GM23248 (cell line): ENCODE measurements at places on chromosomes 3 and 15. TPM values are rescaled to one million over a fixed set of nuclear protein-coding genes. Genes with fewer than 3 reads are reported as not detected.
A peak's percentile ranks its signal among the peaks of the same experiment; 100 is the strongest.

DNA sequence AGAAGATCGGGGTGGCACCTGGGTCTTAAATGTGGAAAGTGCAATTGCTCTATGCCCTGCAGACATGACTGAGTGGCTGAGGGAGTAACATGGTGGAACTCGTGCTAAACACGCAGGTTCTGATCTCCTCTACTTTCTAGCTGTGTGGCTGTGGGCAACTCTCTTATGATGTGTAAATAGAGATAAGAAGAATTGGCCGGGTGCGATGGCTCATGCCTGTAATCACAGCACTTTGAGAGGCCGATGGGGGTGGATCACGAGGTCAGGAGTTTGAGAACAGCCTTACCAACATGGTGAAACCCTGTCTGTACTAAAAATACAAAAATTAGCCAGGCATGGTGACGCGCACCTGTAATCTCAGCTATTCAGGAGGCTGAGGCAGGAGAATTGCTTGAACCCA lies 67.7 kb downstream of the CLDN11 start:
- no peaks in the 10 kb centered on the region for H3K4me1 ChIP-seq
- H3K36me3 ChIP-seq = no peaks in the 10 kb centered on the region
- no peak for DNase-seq
- H3K4me3 ChIP-seq = no peak overlapping the region
- no peak overlapping the region for H3K27ac ChIP-seq

CTNNB1 gene
- 452 and 492 TPM in 2 replicates for total RNA-seq

XRN1 gene
- 18.0 and 35.0 TPM in 2 replicates for total RNA-seq

DNA sequence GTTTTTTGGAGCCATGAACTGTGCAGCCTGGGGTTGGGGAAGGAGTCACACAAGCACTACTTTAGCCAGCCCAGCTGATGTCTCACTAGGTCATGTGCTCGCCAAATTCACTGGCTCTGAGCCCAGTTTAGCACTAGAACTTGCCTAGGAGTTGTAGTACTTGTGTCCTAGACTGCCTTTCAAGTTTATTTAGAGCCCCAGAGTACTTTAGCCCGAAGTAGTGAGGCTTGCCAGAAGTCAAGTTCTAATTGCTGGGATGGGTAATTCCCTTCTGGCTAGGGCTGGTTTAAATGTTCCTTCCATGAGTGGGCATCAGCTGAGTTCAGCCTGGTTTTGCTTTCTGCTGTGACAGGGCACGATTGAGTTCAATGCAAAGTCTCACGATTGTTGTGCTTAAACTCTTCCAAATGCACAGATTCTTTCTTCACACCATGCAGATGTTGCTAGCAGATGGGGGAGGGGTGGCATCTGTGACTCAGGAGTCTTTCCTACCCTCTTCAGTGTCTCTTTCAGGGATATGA lies 228.2 kb upstream of the ZPLD1 start:
- no peak overlapping the region for H3K4me3 ChIP-seq
- DNase-seq = peak; percentile 80
- H3K27ac ChIP-seq = peak overlapping the region; percentile 30

TWF2 gene
- total RNA-seq = 124 and 137 TPM in 2 replicates

GRCh38 chr15:29140475-29141307 lies 128.9 kb downstream of the NSMCE3 start:
- no peak overlapping the region for H3K27ac ChIP-seq
- DNase-seq = no peak
- no peaks in the 10 kb centered on the region for H3K36me3 ChIP-seq
- H3K4me1 ChIP-seq = peaks cover 13% of the 10 kb centered on the region

SPSB4 gene
- not detected in 2 replicates for total RNA-seq

PLAAT1 gene
- not detected in 2 replicates for total RNA-seq

- peak; percentile 83 for DNase-seq
- H3K27ac ChIP-seq = peak overlapping the region; percentile 99
- H3K36me3 ChIP-seq = peaks cover 28% of the 10 kb centered on the region
- no peaks in the 10 kb centered on the region for H3K27me3 ChIP-seq
- peaks cover 52% of the 10 kb centered on the region for H3K4me1 ChIP-seq
Measured at GRCh38 chr3:81758275-81758674, 3.2 kb downstream of the GBE1 start.

COL6A5 gene
- not detected in 2 replicates for total RNA-seq

GRCh38 chr3:45095916-45096526 lies 50.2 kb downstream of the CDCP1 start:
- peaks cover 20% of the 10 kb centered on the region for H3K4me1 ChIP-seq
- no peak for DNase-seq
- no peaks in the 10 kb centered on the region for H3K36me3 ChIP-seq
- no peak overlapping the region for H3K27ac ChIP-seq
- H3K27me3 ChIP-seq = no peaks in the 10 kb centered on the region

DNA sequence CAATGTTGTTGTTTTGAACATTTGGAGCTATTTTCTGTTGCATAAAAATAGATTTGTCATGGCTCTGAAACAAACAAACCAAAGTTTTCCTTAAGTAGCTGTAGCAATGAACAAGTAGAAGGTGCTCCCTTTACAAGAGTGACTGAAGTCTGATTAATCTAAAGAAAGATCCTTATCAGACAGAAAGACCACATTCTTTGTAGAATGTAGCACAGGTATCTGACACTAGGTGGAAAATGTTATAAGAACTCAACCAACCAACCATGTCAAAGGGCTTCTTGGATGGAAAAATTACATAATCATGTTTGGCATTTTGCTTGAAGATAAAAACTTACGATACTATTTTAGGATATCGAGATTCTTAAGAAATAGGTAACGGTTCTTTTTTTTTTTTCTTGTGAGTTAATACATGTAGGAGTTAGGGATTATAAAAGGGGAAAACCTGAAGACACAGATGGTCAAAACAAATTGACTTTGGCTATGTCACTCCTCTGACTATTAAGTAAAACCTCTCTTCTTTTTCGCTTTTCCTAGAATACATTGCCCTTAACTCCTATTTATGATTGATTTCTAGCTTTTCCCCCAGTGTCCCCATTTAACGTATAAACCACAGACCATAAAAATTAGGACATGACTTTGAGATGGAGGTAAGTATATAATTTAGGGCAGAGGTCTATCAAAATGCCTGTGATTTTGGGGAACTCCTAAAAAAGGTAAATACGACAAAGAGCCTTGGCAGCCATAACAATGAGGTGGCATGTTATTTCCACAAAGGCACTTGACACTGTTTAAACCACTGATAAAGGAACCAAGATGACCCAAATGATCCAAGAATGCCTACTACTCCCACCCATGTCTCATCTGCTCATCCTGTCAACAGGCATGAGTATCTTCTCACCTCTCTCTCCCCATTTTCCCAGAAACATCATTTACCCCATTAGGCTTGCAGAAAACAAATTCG lies 72.0 kb downstream of the CCR4 start:
- H3K27ac ChIP-seq = no peak overlapping the region
- no peak overlapping the region for H3K4me3 ChIP-seq
- no peaks in the 10 kb centered on the region for H3K27me3 ChIP-seq
- no peak for DNase-seq

MCTP2 gene
- total RNA-seq = 0.97 and 1.8 TPM in 2 replicates

GRCh38 chr15:67407786-67408185 lies 113.1 kb upstream of the C15orf61 start:
- H3K4me3 ChIP-seq = no peak overlapping the region
- H3K27me3 ChIP-seq = no peaks in the 10 kb centered on the region
- no peak overlapping the region for H3K27ac ChIP-seq
- no peak for DNase-seq
- no peaks in the 10 kb centered on the region for H3K4me1 ChIP-seq
- H3K36me3 ChIP-seq = no peaks in the 10 kb centered on the region

DNA sequence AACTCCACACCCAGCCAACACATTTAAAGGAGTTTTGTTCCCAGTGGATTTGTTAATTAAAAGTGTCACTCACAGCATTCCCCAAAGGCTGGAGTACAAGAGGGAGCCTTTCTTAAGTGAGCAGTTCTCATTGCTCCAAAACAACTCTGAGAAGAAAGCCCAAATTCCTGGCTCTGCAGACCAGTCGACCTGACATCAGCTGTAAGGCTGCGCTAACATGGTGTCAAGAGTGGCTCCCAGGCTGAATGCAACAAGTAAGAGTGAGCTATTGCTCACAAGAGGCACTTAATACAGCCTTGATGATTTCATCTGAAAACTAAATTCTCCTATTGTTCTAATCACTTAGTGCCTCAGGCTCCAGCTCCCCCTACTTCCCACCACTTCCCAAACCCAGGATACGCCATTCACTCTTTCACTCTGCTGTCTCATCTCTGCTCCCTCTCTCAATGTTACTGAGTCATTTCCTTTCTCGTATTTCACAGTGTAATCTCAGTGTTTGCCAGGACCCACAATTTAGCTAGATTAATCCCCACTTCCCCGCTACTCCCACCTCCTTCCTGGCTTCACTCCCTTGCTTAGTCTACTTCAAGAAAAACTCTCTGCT lies 81.8 kb downstream of the WWTR1 start:
- H3K4me1 ChIP-seq = peaks cover 95% of the 10 kb centered on the region
- H3K36me3 ChIP-seq = 0 out of 2 replicates have a peak, but pooled peaks cover 6% of the 10 kb centered on the region
- H3K4me3 ChIP-seq = peak overlapping the region; percentile 51
- peak; percentile 97 for DNase-seq
- H3K27me3 ChIP-seq = no peaks in the 10 kb centered on the region

CTXN2 gene
- total RNA-seq = not detected in 2 replicates

DNA sequence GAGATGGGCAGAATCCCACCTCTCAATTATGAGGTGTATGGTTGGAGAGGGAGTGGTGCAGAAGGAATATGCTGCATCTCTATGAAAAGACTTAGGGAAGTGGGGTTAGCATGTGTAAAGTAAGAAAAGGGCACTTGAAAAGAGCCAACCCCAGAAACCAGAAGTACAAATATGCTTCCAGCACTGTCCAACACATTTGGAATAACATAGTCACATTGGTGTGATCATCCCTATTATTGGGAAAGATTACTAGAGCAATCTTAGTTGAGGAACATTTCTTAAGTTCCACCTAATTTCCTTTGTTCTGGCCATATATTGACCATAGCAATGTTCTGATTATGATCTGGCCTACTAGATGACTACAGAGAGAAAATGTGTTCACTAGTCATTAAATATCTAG lies 34.3 kb downstream of the HMG20A start:
- peaks cover 6% of the 10 kb centered on the region; the same call in 1 of the 2 replicates for H3K36me3 ChIP-seq
- H3K4me3 ChIP-seq = no peak overlapping the region
- H3K4me1 ChIP-seq = peaks cover 60% of the 10 kb centered on the region
- peak; percentile 52 for DNase-seq
- H3K27ac ChIP-seq = peak overlapping the region; percentile 92
